ENCODE measurements at places on chromosomes 2 and 18.

DNA sequence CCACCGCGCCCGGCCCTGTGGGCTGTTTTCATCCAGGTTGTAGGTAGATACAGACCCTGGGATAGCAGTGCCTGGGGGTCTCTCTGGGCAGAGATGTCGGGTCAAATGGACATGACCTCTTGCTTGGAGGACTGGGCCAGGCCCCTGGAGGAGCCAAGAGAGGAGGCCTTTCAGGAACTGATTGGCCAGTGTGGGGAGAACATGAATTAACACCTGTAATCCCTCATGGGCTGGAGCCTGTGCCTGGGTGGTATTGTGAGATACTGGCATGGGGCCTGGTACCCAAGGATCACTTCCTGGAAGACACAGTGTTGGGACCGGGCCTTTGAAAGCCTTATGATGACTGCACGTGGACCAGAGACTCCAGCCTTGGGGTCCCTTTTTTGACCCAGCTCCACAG lies 158.7 kb upstream of the SKOR2 start:
- no peak for DNase-seq

- DNase-seq, result peak; percentile 51
Observed at GRCh38 chr2:207617011-207617671, 8.1 kb downstream of the METTL21A start.

GRCh38 chr18:29172756-29173067 lies 995.8 kb upstream of the CDH2 start:
- no peak for DNase-seq

DNA sequence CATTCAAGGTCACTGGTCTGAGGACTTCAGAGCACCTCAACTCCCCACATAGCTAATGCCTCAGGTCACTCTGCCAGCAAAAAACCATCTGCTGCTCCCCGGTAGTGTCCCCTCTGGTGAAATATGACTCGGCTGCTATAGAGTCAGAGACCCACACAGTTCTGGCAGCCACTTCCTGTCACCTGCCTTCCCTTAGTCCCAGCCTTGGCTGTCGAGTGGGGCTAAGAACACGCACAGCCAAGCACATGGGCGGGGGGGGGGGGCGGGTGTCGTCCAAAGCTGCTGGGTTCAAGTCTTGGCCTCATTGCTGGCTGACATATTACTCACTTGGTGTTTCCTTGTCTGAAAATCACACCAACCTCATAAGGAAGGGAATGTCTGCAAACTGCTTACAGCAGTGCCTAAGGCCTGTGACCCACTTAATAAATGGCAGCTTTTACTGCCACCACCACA lies 37.5 kb downstream of the POLR1A start:
- DNase-seq, result no peak

DNA sequence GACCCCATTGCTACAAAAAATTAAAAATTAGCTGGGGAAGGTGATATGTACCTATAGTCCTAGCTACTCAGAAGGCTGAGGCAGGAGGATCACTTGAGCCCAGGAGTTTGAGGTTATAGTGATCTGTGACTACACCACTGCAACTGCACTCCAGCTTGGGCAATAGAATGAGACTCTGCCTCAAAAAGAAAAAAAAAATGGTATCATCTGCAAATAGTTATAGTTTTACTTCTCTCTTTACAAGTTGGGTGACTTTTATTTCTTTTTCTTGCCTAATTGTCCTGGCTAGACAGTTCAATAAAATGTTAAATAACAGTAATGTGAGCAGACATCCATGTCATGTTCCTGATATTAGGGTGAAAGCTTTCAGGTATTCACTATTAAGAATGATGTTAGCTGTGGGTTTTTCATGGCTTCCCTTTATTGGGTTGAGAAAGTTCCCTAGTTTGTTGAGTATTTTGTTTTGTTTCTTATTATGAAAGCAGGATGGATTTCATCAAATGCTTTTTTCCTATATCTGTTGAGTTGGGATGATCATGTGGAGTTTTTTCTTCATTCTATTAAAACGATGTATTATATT lies 24.9 kb upstream of the ACOXL start:
- DNase-seq, result no peak

DNA sequence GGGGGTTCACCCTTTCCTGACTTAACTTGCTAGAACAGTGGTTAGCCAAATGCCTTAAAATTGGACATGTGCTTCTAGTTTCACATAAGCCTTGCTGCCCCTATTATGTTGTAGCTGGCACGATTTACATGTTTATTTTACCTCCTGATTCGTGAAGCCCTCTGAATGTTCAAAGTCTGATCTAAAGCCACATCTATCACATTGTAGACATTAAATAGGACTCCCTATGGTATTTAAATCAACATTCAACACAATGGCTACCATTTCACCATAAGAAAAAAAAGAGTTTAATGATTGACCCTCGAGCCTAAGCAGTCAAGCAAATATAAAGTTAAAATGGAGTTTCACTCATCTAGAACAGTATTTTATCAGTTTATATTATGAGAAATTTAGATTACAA lies 151.5 kb downstream of the GULP1 start:
- no peak for DNase-seq

DNA sequence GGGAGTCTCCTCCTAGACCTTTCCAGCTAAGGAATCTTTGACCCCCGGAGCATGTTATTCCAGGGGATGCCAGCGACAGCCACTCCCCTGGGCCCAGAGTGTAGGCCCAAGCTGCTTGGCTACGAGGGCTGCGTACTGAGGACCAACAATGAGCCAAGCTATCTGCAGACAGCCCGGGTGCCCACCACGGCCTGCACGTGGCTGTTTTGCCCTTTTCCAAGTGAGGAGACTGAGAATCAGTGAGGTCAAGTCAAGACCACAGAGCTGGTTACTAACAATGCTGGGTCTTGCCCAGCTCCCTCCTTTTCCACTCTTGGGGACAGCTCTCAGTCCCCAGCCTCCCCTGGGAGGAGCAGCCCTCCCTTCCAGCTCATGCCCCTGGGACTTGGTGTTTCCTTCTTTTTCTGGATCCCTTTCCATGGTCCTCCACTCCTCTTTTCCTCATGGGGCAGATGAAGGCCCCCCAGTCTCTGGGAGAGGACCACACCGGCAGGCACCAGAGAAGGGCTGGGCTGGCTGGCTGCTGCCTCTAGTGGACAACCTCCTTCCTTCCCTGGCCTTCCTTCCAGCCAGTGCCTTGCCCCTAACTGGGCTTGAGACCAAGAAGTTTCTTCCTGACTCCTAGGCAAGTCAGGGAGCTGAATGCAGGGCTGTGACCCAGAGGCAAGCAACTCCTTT lies 550 bp upstream of the MALL start:
- DNase-seq, result peak; percentile 46

DNA sequence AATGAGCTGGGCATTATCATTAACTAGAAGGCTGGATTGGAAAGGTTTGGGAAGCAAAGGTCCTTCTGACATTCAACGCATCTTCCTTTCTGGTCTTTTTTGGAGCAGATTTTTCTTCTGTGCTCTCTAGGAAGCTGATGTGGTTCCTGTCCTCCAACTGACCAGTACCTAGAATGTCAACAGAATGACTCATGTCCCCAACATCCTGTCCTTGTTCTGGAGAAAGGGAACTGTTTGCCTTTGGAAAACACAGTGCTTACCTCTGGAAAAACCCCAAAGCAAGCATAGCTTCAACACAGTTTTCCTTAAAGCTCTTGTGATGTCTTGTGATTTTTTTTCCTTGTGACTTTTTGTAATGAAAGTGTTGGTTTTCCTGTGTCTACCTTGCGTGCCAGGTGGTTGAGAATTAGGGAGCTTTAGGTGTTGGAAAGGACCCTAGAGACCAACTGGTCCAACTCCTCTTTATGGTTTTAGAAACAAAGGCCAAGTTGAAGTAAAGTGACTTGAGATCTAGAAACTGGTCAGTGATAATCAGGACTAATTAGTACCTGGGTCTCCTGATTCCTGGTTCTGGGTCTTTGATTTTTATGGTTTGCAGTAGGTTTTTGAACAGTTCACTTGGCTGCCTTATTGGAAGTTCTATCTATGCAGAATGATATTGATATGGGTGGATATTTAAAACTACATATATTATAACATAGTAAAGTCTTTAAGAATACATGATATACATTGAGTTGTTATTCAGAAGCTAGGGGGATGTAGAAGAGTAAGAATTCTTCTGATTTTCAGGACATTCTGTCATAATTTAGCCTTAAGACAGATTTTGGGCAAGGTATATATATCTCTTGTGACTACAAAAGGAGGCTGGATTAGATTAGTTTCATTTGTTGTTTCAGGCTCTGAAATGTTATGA lies 70.5 kb downstream of the FMNL2 start:
- no peak for DNase-seq

All from fibroblast of the conjunctiva (primary cell).